ENCODE measurements at places on chromosomes 1 and 21.

GRCh38 chr1:221497046-221497445 lies 244.8 kb downstream of the DUSP10 start:
- no peak for DNase-seq

- DNase-seq = no peak
Measured at GRCh38 chr1:95035536-95035935, 37.2 kb downstream of the ALG14 start.

DNA sequence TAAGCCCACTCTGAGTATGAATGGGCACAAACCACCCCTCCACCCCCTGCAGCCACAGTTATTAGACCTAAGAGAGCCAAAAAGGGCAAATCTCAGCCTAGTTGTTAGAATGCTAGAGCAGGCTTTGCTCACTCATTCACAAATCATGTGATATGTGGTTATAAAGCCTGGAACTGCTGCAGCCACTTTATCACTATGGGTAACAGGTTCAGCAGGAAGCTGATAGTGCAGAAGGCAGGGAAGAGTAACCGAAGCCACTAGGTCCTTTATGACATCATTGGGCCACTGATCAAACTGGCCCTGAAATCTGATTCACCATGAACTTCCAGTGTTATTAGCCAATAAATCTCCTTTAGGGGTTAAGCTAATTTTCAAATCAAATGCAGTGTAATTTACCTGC lies 134.7 kb downstream of the GRIK1 start:
- DNase-seq = no peak

- no peak for DNase-seq
Measured at GRCh38 chr1:220409771-220410595, 118.0 kb upstream of the MARK1 start.

- no peak for DNase-seq
Measured at GRCh38 chr1:4932311-4933030, 278.1 kb downstream of the AJAP1 start.

DNA sequence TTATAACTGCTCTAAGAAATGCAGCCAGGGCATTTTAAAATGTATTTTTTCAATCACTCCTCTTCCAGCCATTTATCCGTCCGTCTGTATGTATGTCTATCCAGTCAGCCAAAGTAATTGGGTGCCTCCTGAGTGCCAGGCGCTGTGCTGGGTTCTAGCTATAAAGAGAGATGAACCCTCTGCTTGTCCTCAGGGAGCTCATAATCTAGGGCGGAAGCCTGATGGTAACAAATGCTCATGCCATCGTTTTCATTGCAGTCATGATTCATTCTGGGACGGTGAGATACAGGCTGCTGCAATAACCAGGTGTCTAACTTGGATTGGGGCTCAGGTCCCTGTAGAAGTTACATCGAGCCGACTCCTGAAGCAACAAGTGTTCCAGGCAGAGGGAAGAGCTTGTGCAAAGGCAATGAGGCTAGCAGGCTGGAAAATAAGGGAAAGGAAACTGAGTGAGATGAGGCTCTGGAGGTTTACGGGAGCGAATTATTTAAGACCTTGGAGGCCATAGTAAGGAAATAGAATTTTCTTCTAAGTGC lies 11.6 kb downstream of the IFI6 start:
- no peak for DNase-seq

Measured in activated naive CD4-positive, alpha-beta T cell (primary cell).